ENCODE measurements at places on chromosomes 3 and 15.
A peak's percentile ranks its signal among the peaks of the same experiment; 100 is the strongest.

DNA sequence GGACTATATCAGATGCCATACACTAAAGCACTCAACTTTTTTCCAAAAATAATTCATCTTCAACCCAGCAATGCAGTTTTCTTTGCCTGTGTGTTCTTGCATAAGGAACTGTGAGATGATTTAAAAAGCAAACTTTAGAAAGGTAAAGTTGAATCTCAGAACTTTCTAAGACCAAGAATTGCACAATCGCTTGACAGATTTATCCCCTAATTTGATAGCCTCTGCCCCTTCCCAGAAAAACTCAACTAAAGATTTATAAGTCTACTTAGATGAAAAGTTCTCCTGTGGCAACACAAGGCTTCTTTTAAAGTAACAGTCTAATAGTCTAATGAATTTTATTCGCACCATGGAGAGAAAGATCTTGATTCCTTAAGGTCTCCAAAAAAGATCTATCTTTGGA lies 259.3 kb downstream of the MAGI1 start:
- DNase-seq, result no peak

DNA sequence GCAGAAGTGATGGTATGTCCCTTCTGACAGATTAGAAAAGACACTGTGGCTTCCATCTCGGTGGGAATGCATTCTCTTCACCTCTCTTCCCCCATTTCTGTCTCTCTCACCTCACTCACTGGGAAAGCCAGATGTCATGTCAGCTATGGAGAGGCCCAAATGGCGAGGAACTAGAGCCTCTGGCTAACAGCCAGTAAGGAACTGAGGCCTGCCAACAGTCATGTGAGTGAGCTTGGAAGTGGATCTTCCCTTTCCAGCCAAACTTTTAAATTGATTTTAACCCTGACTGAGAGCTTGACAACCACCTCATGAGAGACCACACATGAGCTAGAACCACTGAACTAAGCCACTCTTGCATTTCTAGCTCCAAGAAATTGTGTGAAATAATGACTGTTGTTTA lies 35.2 kb upstream of the CDAN1 start:
- DNase-seq, result no peak

GRCh38 chr3:191682961-191683360 lies 222.0 kb downstream of the PYDC2 start:
- no peak for DNase-seq

GRCh38 chr3:161821591-161821990 lies 325.0 kb downstream of the OTOL1 start:
- peak; percentile 20 for DNase-seq

- no peak for DNase-seq
Measured at GRCh38 chr3:43747641-43748040, 56.9 kb downstream of the ABHD5 start.

- DNase-seq, result no peak
Measured at GRCh38 chr3:59372346-59372745, 322.5 kb upstream of the CFAP20DC start.

- DNase-seq, result no peak
Measured at GRCh38 chr3:183073839-183074238, 25.5 kb downstream of the MCCC1 start.
